Dermis microvascular lymphatic vessel endothelial cell (primary cell): ENCODE measurements at places on chromosomes 13 and 19. TPM values are rescaled to one million over a fixed set of nuclear protein-coding genes. Genes with fewer than 3 reads are reported as not detected.

The NLRP9 gene
- not detected in 2 replicates for total RNA-seq

The ZNF223 gene
- total RNA-seq, result 3.2 and 6.3 TPM in 2 replicates

The CEACAM16 gene
- total RNA-seq, result not detected in 2 replicates

The NEK5 gene
- under 0.01 and 0.13 TPM in 2 replicates for total RNA-seq

The ZNF816 gene
- total RNA-seq, result 6.9 and 8.3 TPM in 2 replicates

The RFPL4A gene
- total RNA-seq, result 1.3 and 3.4 TPM in 2 replicates

The MCEMP1 gene
- total RNA-seq, result not detected in 2 replicates

The CEACAM8 gene
- not detected in 2 replicates for total RNA-seq

The CYP2A6 gene
- total RNA-seq, result not detected in 2 replicates

The PCDH17 gene
- total RNA-seq, result 0.39 and 1.1 TPM in 2 replicates

The NMRK2 gene
- not detected in 2 replicates for total RNA-seq

The WDR88 gene
- total RNA-seq, result not detected in 2 replicates

The TMIGD2 gene
- not detected in 2 replicates for total RNA-seq

The RETN gene
- not detected in 2 replicates for total RNA-seq

The CPB2 gene
- total RNA-seq, result under 0.01 TPM in 1 of 2 replicates, not detected in the other

The HIPK4 gene
- under 0.01 TPM in 2 replicates for total RNA-seq

The KIR2DL1 gene
- total RNA-seq, result not detected in 2 replicates

The GPC5 gene
- total RNA-seq, result 0.51 TPM in 2 replicates

The ELANE gene
- not detected in 2 replicates for total RNA-seq

The PPP1R13L gene
- 10.0 and 20.7 TPM in 2 replicates for total RNA-seq

The SLITRK6 gene
- not detected in 2 replicates for total RNA-seq

The WTIP gene
- 24.0 and 52.0 TPM in 2 replicates for total RNA-seq

The SLC5A5 gene
- total RNA-seq, result not detected in 2 replicates

The ELF1 gene
- total RNA-seq, result 71.9 and 106 TPM in 2 replicates

The OR10H1 gene
- not detected in 2 replicates for total RNA-seq

The HDGFL2 gene
- total RNA-seq, result 37.3 and 41.8 TPM in 2 replicates

The CLIP3 gene
- total RNA-seq, result 1.3 and 6.1 TPM in 2 replicates

The NXNL1 gene
- total RNA-seq, result not detected in 2 replicates

The IFNL1 gene
- total RNA-seq, result not detected in 2 replicates

The FOXA3 gene
- total RNA-seq, result 0.13 TPM in 1 of 2 replicates, not detected in the other
